ENCODE measurements at places on chromosomes 11 and 22. TPM values are rescaled to one million over a fixed set of nuclear protein-coding genes. Genes with fewer than 3 reads are reported as not detected.

DNA sequence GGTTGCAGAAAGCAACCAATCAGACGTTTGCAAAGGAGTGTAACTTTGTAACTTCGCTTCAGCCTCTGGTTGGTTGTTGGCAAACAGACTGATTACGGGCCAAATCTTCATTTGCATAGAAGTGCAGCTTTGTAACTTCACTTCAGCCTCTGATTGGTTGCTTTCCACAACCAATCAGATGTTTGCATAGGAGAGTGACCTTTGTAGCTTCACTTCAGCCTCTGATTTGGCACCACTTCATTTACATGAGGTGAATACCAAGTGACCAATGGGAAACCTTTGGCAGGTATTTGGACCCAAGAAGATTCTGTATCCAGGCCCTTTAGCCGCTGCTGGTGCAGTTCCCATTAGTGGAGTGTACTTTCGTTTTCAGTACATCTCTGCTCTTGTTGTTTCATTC, 16.0 kb downstream of the USP47 start:
- H3K4me3 ChIP-seq, result no peak overlapping the region
- H3K27ac ChIP-seq, result no peak overlapping the region
- peaks cover 3% of the 10 kb centered on the region for H3K36me3 ChIP-seq
- DNase-seq, result no peak
- H3K27me3 ChIP-seq, result no peaks in the 10 kb centered on the region

DNA sequence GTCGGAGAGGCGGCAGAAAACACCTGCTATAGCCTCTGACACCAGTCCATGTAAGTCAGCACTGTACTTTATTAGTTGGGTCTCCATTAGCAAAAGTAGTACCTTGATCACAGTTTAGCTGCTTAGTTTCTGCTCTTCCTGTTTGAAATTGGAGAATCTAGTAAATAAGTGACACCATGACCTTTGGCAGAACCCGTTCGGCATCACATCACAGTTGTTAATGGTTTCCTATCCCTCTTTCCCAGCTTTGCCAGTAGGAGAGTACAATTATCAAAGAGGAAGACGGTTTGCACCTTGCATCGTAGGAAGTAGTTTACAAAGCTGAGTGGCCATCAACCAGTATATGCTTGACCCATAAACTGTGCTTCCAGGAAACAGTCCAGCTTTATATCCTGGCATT, 101.8 kb downstream of the TRIM44 start:
- H3K4me1 ChIP-seq, result no peaks in the 10 kb centered on the region
- H3K27ac ChIP-seq, result no peak overlapping the region
- H3K4me3 ChIP-seq, result no peak overlapping the region
- no peaks in the 10 kb centered on the region for H3K36me3 ChIP-seq
- no peak for DNase-seq

Gene RAB36
- total RNA-seq, result not detected

GRCh38 chr11:106061249-106061784, 15.8 kb downstream of the KBTBD3 start:
- H3K4me3 ChIP-seq, result no peak overlapping the region
- no peak overlapping the region for H3K27ac ChIP-seq
- no peak for DNase-seq
- peaks cover 10% of the 10 kb centered on the region for H3K36me3 ChIP-seq

Gene CARD18
- not detected for total RNA-seq

Gene IGSF22
- total RNA-seq, result 0.16 TPM

- peaks cover 7% of the 10 kb centered on the region for H3K27me3 ChIP-seq
- DNase-seq, result no peak
- no peaks in the 10 kb centered on the region for H3K36me3 ChIP-seq
- H3K27ac ChIP-seq, result no peak overlapping the region
- no peaks in the 10 kb centered on the region for H3K4me1 ChIP-seq
Measured at GRCh38 chr11:128914216-128915148, 23.3 kb downstream of the KCNJ5 start.

DNA sequence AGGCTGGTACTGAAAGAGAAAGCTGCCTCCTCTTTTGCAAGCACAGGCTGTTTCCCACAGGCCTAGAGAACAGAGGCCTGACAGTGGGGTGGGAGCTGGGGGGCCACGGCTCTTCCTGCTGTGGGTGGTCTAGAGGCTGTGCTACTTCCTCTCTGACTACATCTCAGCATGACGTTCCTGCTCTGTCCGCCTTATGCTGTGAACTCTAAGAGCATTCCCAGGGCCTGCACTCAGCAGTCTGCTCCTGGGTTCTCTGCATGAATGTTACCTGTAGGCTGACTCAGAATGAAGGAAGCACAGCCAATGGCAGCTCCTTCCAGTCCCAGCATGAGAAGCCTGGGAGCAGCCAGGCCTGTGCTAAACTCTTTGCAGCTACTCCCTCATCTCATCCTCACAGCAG, 534.3 kb downstream of the NTM start:
- DNase-seq, result no peak
- H3K27ac ChIP-seq, result no peak overlapping the region
- no peaks in the 10 kb centered on the region for H3K36me3 ChIP-seq
- no peak overlapping the region for H3K4me3 ChIP-seq
- peaks cover 15% of the 10 kb centered on the region for H3K27me3 ChIP-seq

DNA sequence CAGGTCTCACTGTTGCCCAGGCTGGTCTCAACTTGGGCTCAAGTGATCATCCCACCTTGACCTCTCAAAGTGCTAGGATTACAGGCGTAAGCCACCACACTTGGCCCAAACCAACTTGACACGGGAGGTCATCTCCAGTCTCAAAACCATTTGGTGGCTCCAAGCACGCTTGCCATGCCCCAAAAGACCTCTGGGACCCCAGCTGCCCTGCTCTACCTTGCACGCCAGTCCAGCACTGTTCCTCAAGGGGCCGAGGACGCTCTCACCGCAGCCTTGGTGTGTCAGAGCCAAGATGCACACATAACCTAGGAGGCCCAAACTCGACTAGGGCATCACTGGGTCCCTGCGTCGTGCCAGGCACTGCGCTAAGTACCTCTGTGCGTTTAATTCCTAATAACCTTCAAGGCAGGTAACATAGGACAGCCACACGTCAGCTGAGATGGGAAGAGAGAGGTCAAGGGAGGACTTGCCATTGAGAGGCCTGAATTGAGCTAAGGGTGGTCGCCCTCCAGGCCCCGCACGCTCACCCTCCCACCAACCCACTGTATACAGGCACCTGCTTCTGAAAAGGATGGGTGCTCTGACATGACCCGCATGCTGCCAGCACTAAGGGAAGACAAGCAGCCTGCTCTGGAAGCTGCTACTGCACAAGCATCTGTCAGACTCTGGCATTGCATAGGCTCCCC, 4.6 kb upstream of the GAS2L1 start:
- no peak overlapping the region for H3K4me3 ChIP-seq
- peaks cover 9% of the 10 kb centered on the region for H3K4me1 ChIP-seq
- H3K27me3 ChIP-seq, result peaks cover 1% of the 10 kb centered on the region
- no peak for DNase-seq
- no peak overlapping the region for H3K27ac ChIP-seq

DNA sequence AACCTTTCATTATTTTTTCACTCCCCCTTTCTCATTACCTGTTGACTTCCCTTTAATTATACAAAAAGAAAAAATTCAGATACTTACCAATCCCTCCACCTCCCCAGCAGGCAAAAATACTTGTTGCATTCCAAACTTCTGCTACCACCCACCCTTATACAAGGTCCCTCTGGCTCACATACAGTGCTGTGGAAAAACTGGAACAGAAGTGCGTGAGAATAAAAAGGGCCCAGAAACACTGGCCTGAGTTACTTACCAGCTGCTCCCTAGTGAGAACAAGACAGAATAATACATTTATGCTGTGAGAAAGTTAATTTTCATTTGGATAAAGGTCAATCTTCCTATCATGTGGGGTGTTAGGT, 46.9 kb upstream of the RAPSN start:
- no peak overlapping the region for H3K27ac ChIP-seq
- H3K36me3 ChIP-seq, result peaks cover 43% of the 10 kb centered on the region
- H3K4me1 ChIP-seq, result peaks cover 20% of the 10 kb centered on the region
- no peak overlapping the region for H3K4me3 ChIP-seq
- DNase-seq, result no peak

Gene APOL4
- total RNA-seq, result 0.52 TPM

Gene OR51B2
- total RNA-seq, result not detected

DNA sequence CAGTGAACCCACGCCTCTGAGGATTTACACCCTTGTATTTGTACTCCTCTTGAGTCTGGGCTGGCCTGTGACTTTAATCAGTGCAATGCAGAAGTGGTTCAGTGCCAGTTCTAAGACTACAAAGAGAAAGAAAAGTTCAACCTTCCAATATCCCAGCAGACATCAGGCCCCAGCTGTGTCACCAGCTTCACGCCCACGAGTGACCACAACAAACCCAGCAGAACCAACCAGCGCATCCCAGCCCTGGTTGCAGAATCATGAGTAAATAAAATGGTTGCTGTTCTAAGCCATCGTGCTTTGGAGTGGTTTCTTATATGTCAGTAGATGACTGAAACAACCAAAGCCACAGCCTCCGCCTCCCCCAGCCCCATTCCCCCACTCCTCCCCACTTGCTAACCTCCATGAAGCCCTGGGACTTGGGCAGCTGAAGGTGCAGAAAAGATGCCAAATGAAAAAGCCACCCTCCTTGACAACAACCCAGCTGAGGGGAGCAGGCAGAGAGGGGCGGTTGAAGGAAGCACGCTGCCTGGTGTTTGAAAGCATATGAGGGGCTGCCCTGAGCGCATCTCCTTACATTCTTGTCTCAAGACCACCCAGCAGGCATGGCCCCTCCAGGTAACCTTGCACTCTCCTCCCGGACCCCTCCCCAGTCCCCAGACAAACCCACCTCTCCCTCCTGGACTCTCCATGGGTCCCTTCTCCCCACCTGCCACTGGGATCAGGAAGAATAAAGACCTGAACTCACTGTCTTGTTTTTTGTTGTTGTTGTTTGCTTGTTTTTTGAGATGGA, 20.9 kb downstream of the TSKU start:
- H3K27ac ChIP-seq, result peak overlapping the region; percentile 62
- H3K36me3 ChIP-seq, result no peaks in the 10 kb centered on the region
- H3K4me1 ChIP-seq, result peaks cover 33% of the 10 kb centered on the region
- peak; percentile 44 for DNase-seq
- H3K27me3 ChIP-seq, result peaks cover 5% of the 10 kb centered on the region

DNA sequence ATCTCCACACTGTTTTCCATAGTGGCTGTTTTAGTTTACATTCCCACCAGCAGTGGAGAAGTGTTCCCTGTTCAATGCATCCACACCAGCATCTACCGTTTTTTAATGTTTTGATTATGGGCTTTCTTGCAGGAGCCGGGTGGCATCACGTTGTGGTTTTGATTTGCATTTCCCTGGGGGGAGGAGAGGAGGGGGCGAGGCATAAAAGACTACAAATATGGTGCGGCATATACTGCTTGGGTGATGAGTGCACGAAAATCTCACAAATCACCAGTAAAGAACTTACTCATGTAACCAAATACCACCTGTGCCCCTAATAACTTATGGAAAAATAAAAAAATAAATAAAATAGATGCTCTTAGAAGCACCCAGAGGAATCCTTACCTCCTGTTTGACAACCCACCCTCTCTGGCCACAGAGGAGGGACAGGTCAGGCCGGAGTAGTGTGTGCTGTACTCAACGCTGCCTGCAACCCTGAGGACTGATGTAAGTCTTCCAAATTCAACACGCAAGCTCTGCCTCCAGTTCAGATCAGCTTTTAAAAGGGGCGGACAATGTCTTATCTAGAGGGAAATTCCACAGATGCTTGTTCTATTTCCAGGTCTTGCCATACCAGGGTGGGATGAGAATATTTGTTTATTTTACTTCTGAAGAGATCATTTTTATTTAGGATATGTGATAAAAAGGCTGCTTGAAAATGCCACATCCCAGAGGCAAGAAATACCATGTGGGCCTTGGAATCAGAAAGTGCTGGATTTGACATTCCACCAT, 329.6 kb upstream of the B3GAT1 start:
- peaks cover 1% of the 10 kb centered on the region for H3K4me1 ChIP-seq
- no peaks in the 10 kb centered on the region for H3K36me3 ChIP-seq
- no peaks in the 10 kb centered on the region for H3K27me3 ChIP-seq
- H3K27ac ChIP-seq, result no peak overlapping the region
- no peak overlapping the region for H3K4me3 ChIP-seq

- no peak overlapping the region for H3K4me3 ChIP-seq
- DNase-seq, result no peak
- H3K27me3 ChIP-seq, result no peaks in the 10 kb centered on the region
- no peaks in the 10 kb centered on the region for H3K4me1 ChIP-seq
- no peaks in the 10 kb centered on the region for H3K36me3 ChIP-seq
Measured at GRCh38 chr11:5364214-5364613, 12.9 kb downstream of the OR51B6 start.

GRCh38 chr11:15291885-15292284, 177.2 kb downstream of the INSC start:
- H3K27me3 ChIP-seq, result no peaks in the 10 kb centered on the region
- no peaks in the 10 kb centered on the region for H3K36me3 ChIP-seq
- no peak for DNase-seq

DNA sequence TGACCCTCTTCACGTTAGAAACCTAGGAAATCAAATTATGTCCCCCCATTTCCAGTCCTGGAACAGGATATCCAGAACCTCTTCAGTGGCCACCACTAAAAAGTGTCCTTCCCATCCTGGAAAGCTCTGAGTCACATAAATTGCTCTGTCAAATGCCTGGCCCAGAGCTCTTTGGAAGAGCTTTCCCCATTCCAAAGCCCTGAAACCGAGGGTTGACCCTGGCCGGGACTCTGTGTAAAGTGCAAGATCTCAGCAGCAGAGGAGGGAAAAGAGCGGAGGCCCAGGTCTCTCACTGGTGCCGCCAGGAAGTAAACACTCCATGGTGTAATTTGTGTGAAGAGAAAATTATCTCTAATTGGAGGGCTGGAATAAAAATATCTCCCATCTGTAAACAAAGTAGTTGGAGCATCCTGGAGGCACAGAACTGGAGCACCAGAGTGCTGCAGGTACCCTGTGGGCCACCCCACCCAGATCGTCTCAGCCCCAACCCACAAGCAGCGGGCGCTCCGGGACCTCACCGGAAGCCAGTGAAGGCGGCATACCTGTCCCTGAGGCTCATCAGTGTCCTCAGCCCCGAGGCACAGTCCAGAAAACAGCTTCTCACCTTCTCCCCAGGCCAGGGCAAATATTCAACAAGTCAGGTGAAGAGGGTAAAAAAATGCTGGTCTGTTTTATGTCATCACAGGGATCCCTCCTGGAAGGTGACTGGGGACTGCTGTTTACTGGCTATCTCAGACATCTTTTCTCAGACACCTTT, 4.7 kb upstream of the JAM3 start:
- H3K4me1 ChIP-seq, result peaks cover 21% of the 10 kb centered on the region
- no peaks in the 10 kb centered on the region for H3K36me3 ChIP-seq
- no peak for DNase-seq
- H3K4me3 ChIP-seq, result no peak overlapping the region

Gene BDNF
- not detected for total RNA-seq

Gene ALDH3B1
- total RNA-seq, result not detected

GRCh38 chr11:123778511-123778910, 24.2 kb upstream of the OR6X1 start:
- H3K27ac ChIP-seq, result no peak overlapping the region
- peaks cover 3% of the 10 kb centered on the region for H3K4me1 ChIP-seq

DNA sequence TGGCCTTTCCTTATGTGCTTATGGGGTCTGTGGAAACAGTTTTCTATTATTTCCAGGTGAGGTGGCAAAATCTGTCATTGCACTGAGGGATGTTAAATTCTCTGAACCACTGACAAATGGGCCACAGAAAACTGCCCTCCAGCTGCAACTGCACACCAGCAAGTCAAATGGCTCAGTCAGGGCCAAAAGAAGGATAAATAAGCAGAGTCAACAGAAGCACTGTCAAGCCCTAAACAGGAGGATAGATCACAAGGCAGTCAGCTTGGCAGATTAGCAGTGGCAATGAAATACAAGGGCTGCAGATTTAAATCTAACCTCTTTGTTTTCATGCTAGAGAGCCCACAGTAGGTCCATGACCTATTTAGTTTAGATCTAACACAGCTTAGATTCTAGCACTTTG, 435.6 kb downstream of the ETS1 start:
- no peak for DNase-seq
- no peak overlapping the region for H3K4me3 ChIP-seq
- peaks cover 6% of the 10 kb centered on the region for H3K27me3 ChIP-seq
- H3K4me1 ChIP-seq, result peaks cover 9% of the 10 kb centered on the region

Gene OR5AR1
- total RNA-seq, result not detected
